Activated CD8-positive, alpha-beta T cell treated with anti-CD3 and anti-CD28 coated beads, Interleukin-2, amount 10 ng/mL, durations not matched to agents 7 days and 5 days (primary cell): ENCODE measurements at places on chromosomes 1 and 21. TPM values are rescaled to one million over a fixed set of nuclear protein-coding genes. Genes with fewer than 3 reads are reported as not detected.

The SSU72 gene
- 123 TPM for total RNA-seq

DNA sequence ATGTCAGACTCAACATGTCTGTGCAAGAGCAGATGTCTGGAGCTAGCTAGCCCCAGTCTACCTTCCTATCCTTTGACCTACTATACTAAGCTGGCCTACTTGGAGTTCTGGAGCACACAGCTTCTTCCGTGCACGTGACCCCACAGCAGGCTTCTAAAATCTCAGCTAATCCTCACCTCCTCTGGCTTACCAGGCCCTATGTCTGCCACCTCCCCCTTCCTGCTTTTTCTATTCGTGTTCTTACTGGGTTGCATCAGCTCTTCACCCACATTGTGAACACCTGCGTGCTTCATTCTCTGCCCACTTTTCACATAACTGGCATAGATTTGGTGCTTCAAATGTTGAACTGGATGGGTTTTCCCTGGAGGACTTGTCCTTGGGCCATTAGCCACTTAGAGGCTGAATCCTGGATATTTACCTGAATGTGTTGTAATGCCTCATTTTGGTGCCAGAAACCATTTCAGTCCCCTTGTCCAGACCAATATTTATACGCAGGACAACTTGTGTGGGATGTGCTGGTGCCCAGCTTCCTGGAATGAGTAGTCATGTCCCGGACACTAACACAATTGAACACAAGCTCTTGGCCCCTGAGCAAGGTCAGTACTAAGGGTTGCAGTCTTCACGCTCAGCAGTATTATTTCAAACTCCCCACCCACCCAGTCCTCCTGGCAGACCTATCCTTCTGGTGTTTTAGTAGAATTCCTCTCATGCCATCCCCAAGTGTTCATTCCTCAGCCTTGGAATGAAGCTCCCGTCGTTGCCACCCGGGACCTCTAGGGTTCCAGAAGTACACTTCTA, 24.0 kb downstream of the TENT5C start:
- DNase-seq: no peak

GRCh38 chr21:44952116-44952928, 12.5 kb downstream of the SLX9 start:
- no peak for DNase-seq

The TSPEAR gene
- total RNA-seq: not detected

DNA sequence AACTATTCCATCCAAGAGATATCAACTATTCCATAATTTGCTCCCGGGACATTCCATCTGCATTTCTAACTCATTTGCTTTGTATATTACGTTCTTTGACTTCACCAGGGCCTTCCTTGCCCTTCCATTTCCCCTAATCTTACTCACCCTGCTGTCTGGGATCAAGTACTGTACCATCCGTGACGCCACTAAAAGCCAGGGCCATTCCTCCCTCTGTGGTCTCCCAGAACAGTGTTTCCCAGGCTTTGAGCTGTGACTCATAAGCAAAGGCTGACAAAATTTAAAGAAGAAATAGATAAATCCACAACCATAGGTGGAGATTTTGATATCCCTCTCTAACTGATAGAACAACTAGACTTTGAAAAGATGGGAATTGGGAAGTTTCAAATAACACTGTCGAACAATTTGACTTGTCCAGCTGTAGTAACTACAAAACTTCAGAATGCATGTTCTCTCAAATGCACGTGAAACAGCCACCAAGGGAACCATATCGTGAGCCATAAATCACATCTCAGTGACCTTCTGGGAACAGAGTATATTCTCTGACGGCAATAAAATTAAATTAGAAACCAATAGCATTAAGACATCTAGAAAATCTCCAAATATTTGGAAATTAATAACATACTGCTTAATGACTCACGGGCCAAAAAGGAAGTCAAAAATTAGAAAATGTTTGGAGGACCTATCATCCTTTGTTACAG, 501.0 kb downstream of the SETD4 start:
- DNase-seq: no peak

- no peak for DNase-seq
Measured at GRCh38 chr21:29523646-29524045, 224.9 kb downstream of the BACH1 start.
